Neural crest cell (in vitro differentiated cells): ENCODE measurements at places on chromosomes 4 and X.

DNA sequence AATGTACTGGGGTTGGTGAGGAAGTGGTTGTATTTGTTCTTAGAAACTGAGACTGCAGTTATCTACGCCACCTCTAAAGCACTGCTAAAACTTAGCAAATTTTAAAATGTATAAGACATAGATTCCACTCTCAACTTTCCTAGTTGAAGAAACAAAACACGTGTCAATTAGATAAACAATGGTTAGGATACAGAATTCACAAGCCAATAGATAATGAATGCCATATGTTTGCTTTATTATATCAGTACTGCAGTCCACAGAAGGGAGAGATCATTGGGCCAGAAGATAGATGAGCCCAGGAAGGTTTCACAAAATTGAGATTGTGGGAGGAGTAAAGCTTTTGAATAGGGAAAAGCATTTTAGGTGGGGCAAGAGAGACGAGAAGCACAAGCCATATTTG is 14.3 kb downstream of the TMEM33 start:
- no peak for DNase-seq

GRCh38 chrX:37075892-37076595 is 67.9 kb downstream of the FAM47C start:
- DNase-seq: no peak

GRCh38 chr4:76680952-76681351 is 217.0 kb downstream of the SOWAHB start:
- no peak for DNase-seq

- DNase-seq: no peak
These were observed 29.9 kb upstream of the ADRA2C start for GRCh38 chr4:3736290-3736689.

DNA sequence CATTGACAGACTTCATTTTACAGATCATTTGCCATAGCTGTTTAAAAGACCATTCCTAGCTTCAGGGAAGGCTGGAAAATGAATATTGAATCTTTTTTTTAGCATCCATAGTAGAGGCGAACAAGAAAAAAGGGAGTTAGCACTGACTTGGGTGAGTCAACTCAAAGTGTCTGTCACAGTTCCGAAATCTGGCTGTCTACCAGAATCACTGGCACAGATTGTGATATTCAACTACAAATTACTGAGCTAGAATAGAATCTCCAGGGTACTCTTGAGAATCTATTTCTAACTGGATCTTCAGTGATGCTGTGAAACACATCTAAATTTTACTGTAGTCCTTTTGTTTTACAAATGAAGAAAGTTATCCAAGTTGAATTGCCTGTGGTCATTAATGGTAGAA is 31.5 kb downstream of the SEC24B start:
- no peak for DNase-seq

DNA sequence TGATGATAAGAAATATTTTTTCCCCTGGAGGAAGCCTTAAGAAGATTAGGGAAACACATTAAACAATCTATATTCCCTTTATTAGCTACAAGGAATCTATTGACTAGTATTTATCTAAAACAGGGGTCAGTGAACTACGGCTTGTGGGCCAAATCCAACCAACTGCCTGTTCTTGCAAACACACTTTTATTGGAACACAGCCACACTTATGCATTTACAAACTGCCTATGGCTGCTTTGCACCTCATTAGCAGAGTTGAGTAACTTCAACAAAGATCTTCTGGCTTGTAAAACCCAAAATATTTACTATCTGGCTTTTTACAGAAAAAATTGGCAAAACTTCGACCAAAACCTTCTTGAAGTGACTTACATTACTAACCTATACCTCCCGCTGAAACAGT is 733.9 kb upstream of the FTHL17 start:
- no peak for DNase-seq

GRCh38 chr4:1210971-1211370 is 38.0 kb downstream of the CTBP1 start:
- no peak for DNase-seq

- DNase-seq: no peak
These were observed 8.6 kb upstream of the UBQLN2 start for GRCh38 chrX:56554870-56555269.

- DNase-seq: no peak
These were observed 29.8 kb downstream of the NFKB1 start for GRCh38 chr4:102530986-102531385.

DNA sequence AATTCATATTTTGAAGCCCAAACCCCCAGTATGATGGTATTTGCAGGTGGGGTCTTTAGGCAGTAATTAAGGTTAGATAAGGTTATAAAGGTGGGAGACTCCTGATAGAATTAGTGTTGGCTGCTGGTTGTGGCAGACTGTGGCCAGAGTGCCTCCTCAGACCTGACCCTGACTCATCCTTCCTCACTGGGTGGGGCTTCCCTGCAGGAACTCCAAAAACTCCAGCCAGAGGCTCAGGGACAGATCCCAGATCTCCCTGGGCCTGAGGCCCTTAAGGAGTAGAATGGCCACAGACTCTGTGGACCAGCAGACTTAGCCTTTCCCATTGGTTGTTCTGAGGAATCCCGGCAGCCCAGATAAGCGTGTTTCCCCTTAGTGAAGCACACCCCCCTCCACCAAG is 463.0 kb upstream of the CPEB2 start:
- no peak for DNase-seq

DNA sequence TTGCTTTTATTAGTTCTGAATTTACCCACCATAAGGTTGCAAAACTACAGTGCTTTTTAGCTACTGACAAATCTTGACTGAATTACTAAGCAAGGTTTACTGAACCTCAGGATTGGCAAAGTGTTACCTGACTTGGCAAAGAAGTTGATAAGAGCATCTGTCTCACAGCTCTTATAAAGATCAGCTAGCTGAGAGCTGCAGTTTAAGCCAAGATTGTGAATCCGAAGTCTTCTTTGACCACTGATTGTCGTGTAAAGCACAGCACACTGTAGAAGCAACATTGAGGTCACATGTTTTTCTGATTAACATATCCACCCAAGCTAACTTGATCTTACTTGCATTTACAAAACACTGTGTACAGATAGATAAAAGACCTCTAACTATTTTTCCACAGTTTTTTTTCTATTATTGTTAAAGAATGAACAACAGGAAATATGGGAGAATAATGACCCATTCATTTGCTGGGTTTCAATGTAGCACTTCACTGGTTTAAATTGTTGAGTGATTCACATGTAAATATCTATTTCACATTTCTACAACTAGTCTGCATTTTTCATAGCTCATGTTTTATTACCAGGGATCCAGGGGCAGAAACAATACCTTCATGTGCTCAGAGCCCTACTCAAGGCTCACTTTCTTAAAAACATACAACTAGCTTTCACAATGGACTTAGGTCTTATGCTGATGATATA is 54.0 kb downstream of the METTL14 start:
- DNase-seq: no peak

- DNase-seq: no peak
These were observed 48.4 kb upstream of the PRPS1 start for GRCh38 chrX:107579956-107580355.

GRCh38 chr4:22531311-22532019 is 15.6 kb upstream of the ADGRA3 start:
- no peak for DNase-seq

DNA sequence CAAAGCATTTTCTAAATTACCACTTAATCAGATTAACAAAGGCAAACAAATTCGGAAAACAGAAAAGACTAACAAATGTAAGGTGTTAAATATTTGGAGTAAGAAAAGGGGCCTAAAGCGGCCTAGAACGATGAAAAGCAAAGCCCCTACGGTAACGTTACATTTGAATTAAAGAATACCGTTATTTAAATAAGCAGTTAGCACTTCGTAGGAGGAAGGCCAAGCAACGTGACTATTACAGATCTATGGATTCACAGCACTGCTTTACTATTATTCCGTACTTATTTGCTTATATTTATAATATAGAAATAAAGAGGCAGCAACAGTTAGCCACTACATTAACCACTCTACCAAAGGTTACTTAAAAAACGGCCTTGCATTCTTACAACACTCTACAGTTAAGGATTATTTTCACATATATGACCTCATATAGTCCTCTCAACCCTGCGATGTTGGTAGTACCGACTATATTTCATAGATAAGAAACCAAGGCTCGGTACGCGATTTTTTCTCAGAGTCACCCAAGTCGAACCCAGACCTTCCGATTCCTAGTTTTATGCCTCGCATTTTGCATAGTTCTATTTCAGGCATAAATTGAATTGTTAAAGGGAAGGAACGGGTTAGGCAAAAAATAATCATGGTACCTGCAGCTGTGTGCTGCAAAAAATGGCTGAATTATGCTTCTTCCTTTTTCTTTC is 2.9 kb downstream of the KLHL15 start:
- no peak for DNase-seq

- no peak for DNase-seq
These were observed 31.3 kb downstream of the IGFBP7 start for GRCh38 chr4:57078685-57079521.

DNA sequence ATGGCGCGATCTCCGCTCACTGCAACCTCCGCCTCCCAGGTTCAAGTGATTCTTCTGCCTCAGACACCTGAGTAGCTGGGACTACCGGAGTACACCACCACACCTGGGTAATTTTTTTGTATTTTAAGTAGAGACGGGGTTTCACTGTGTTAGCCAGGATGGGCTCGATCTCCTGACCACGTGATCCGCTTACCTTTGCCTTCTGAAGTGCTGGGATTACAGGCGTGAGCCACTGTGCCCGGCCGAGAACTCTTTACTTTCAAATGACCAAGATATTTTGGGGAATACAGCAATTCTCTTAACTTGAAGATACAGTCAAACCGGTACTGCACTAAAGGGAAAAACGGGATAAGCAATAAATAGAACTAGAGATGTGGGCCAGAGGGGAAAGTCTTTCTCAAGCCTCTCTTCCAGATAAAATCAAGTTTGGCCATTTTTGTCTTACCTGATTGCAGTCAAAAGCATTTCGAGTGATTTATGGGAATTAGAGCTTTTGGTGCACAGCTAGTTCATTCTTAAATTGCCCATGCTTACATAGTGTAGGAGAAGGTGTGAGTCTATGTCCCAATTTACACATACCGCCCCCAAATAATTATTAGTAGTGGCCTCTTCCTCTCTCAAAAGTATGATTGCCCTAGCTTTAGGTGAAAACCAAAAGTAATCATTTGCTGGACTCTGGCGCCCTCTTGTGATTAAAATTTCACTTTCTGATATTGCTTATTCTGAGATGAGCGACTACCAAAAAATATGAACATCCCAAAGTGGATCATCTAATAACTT is 53.2 kb upstream of the ABCG2 start:
- peak; percentile 68 for DNase-seq

GRCh38 chrX:40005292-40006011 is 92.3 kb downstream of the BCOR start:
- no peak for DNase-seq

- no peak for DNase-seq
These were observed 17.3 kb upstream of the BBS12 start for GRCh38 chr4:122715221-122715620.

DNA sequence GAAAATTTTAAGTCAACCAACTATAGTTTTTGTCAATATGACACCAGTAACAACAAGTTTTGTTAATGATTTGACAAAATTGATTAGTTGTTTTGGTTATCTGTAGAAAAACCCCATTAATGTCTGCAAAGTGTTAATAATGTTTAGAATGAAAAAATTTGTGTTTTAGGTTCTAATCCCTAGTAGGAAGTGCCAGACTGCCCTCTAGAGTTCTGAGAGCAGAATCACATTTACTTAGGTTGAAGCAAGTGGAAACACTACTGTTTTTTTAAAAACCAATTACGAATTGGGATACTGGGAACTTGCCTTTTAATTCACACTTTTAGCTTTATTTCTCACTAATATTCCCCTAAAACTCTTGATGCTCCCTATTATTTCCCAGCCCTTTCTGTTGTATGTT is 101.1 kb upstream of the CYLC1 start:
- no peak for DNase-seq

DNA sequence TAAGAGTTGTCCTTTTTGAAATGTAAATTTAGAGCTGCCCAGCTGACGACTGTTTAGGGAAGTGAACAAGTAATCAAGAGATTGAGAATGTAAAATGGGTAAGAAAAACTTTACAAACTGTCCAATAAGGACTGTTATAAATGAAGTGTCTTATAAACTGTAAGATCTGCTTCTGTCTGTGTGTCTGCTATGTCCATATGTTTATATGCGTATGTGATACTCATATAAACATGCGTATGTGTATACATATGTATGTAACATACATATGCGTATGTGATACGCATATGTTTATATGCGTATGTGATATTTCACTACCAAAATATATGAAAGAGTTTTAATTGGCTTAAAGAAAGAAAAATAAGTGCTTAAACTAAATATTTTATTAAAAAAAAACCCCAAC is 416.0 kb upstream of the GALNTL6 start:
- no peak for DNase-seq

- DNase-seq: no peak
These were observed 19.5 kb downstream of the TMPRSS11E start for GRCh38 chr4:68466751-68467150.

DNA sequence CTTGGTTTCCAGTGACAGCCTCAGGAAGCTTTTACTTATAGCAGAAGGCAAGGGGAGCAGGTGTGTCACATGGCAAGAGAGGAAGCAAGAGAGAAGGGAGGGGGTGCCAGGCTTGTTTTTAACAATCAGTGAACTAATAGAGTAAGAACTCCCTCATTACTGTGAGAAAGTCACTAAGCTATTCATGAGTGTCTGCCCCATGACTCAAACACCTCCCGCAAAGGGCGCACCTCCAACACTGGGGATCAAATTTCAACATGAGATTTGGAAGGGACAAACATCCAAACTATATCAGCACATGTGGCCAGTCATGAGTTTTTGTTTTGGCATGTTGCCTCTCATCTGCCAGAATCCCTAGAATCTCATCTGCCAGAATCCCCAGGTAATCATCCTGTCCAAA is 183.5 kb upstream of the C1QTNF7 start:
- no peak for DNase-seq

- no peak for DNase-seq
These were observed 598.2 kb upstream of the NDST4 start for GRCh38 chr4:115711575-115711974.

DNA sequence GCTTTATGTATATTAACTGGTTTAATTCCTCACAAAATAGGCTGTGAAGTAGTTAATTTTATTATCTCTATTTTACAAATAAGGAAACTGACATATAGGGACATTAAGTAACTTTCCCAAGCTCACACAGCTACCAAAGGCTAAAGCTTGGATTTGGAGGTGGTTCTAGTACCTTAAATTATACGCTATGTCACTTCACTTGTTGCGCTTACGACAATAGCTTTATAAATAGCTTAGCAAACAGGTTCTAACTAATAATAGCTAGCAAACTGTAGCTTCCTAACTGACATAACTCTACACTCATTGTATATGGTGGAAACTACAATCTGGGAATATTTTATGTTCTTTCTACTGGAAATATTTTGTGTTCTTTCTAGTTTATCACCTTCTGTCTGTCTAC is 666.4 kb upstream of the CPEB2 start:
- DNase-seq: no peak

GRCh38 chr4:15885422-15885821 is 53.1 kb downstream of the FGFBP1 start:
- no peak for DNase-seq

DNA sequence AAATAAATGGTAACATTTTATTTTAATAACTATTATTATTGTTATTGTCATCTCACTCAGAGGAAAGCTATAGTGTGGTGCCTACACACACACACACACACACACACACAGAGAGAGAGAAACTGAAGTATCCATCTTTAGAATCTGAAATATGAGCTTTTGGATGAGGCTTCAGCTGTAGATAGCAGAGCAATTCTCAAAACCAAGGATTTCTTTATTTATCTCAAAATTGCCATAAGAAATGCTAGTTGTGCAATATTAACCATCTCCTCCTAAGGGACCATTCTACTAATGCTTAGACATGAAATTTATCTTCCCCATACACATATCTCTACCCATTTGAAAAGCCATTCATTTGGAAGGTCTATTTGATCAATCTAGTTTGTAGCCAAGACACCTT is 50.1 kb upstream of the SGMS2 start:
- DNase-seq: no peak
